ENCODE measurements at places on chromosomes 5 and 9. TPM values are rescaled to one million over a fixed set of nuclear protein-coding genes. Genes with fewer than 3 reads are reported as not detected.

DNA sequence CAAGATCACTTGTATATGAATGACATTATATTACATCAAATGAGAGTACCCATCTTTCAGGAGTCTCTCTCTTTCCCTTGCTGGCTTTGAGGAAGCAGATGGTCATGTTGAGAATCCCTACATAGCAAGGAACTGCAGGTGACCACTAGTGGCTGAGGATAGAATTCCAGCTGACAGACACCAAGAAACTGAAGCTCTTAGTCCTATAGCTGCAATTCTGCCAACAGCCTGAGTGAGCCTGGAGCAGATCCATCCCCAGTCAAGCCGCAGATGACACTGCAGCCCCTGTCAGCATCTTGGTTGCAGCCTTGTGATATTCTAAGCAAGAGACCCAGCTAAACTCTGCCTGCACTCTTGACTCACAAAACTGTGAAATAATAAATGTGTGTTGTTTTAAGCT lies 531.5 kb downstream of the CSNK1G3 start:
- DNase-seq, result no peak

- no peak for DNase-seq
Observed at GRCh38 chr9:116628716-116629115, 58.4 kb upstream of the TRIM32 start.

DNA sequence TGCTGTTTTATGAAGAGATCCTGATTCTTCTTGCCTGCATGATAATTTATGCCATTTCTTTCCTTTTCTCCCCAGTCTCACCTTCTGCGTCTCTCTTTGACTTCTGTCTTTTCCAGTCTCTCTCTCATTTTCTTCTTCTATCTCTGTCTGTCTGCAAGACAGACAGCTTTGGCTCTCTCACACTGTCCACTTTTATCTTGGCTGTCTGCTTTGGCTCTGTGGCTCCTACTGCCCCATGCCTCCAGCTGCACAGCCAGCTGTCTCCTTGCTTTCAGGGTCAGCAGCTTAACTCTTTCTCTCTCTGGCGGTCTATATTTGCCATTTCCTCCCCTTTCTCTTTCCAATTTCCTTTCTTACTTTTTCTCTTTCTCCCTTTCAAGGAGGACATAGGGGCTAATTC lies 971.1 kb upstream of the COX7C start:
- no peak for DNase-seq

DNA sequence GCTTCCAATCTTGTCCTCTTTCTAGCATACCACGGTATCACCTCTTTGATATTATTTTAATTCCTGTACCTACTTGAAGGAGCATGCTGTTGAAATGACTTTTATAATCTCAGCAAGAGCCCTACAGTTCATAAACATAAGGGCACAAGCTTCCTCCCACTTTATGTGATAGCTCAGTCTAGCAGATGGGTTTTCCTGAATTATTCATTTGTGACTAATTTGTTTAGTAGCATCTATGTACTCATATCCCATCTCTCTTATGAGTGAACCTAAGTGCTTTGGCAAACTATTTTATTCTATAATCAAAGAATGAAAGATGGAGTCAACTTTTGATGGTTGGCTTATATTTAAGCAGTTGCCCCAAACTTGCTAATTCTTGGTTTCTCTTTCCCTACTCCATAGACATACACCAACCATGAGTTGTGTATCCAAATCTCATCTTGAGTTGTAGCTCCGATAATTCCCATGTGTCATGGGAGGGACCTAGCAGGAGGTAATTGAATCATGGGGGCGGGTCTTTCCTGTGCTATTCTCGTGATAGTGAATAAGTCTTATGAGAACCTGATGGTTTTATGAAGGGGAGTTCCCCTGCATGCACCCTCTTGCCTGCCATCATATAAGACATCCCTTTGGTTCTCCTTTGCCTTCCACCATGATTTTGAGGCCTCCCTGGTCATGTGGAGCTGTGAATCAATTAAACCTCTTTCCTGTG lies 17.7 kb downstream of the TXNDC8 start:
- DNase-seq, result no peak

DNA sequence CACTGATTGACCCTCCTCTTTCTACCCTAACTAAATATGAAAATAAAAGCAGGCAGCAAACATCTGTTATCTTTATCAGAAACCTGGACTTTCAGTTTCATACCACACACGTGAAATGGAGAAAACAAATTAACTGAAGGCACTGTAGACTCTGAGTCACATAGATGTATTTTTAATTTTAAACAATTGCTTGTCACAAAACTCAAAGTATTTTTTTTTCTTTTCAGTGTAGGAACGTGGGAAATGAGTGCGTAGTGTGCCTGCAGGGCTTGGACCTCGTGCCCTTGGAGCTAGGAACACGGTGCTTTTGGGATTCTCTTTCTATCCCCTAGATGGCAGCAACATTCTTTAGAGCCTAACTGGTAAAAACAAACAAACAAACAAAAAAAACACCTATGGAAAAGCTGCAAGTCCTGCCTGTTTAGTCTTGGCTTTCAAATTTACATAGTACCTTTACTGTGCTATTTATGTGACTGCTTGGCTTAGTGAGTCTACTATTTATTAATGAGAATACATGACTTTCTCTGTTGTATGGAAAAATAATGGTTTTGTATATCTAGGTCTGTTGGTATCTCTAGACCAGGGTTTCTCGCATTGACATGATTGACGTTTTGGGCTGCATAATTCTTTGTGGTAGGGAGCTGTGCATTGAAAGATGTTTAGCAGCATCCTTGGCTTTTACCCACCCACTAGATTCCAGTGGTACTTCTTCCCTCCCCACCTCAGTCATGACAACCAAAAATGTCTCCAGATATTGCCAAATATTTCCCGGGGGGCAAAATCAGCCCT lies 16.8 kb upstream of the ACTBL2 start:
- DNase-seq, result peak; percentile 43

DNA sequence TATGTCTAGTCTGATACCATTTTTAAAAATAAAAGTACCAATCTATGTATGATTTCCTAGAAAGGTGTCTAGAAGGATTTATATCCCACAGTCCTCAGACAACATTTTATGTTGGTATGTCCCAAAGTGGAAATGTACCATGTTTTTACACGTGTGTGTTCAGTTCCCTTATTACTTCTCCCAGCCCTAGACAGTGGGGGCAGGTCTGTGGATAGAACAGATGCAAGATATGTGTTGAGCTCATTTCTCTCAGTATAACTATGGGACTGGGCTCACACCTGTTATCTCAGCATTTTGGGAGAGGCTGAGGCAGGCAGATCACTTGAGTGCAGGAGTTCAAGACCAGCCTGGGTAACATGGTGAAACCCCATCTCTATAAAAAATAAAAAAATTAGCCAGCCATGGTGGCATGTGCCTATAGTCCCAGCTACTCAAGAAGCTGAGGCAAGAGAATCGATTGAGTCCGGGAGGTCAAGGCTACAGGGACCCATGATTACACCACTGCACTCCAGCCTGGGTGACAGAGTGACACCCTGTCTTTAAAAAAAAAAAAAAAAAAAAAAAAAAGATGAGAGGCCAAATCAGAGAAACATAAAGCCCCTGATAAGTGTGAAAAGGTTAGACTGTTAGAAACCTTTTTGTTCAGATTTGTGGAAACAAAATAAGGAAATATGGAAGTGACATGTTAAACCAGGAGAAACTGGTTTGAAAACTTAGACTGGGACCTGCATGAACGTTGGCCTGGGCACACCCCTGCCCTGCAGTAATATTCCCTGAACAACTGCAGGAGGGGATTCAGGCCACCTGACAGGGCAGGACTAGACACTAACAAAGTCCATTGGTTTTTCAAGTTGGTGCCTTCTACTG lies 7.4 kb upstream of the SLC2A8 start:
- DNase-seq, result no peak

GRCh38 chr9:76852026-76852425 lies 53.9 kb downstream of the PRUNE2 start:
- DNase-seq, result no peak

GRCh38 chr9:103266064-103266463 lies 270.9 kb downstream of the CYLC2 start:
- DNase-seq, result no peak

GRCh38 chr9:92191801-92192200 lies 76.6 kb upstream of the SPTLC1 start:
- DNase-seq, result no peak

- no peak for DNase-seq
Observed at GRCh38 chr5:64666078-64666477, 24.2 kb upstream of the SHISAL2B start.

DNA sequence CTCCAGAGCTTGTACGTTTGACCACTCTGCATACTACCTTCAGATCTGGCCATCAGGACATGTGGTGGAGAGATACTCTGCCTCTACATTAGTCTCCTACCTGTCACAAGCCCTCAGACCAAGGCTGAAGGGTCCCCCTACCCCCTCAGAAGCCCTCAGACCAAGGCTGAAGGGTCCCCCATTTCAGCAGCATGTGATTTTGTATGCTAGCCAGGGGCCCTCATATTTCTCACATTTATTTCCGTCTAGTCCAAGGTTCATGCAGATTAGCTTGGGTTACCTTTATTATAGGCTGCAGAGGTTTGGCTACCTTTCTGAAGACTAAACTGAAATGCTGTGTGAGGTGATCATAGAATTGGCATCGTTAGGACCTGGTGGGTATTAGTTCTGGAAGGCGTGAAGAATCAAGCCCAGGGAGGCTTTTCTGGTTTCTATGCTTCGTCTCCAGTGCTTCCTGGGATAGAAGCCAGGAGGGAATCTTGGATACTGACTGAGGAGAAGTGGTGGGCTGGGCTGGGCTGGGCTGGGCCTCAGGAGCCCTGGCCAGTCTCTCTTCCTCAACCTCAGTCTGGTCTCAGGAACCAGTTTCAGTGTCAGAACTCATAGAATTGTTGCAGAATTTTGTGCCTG lies 2.8 kb downstream of the SMIM32 start:
- DNase-seq, result no peak

DNA sequence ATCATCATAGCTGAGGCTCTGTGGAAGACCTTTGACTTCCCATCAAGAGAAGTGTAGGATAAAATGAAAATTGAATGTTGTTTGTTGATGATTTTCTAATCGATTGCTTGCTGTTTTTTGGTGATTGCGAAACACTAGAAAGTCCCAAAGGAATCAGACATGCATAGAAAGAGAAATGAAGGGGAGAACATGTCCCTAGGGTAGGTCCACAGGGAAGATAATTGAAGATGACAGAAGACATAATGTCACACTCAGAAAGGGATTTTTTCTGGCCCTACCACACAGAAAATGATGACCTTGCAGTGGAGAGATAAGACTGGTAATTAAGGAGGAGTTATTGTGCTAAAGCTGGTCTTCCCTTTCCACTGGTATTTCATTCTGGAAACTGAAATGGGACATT lies 62.8 kb downstream of the INSYN2B start:
- no peak for DNase-seq

- DNase-seq, result no peak
Observed at GRCh38 chr5:59065554-59065953, 482.7 kb downstream of the RAB3C start.

DNA sequence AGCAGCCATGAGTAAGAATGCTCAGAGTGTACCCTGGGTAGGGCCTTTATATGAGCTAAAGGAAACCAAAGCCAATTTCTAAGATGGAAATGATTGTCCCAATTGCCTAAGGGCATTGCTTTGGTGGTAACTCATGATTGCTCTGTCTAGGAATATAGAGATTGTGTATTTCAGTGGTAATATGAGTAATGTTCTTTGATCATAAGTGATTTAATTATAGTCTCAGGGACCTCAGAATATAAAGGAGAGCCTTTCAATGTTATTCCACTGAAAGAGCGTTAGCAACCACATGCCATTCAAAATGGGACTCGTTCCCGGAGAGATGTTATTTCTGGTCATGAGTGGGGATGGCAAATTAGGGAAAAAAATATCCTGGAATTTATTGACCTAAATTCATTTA lies 340.5 kb downstream of the ARHGEF28 start:
- no peak for DNase-seq

- DNase-seq, result peak; percentile 29
Observed at GRCh38 chr5:5490774-5491347, 68.4 kb downstream of the ICE1 start.

- no peak for DNase-seq
Observed at GRCh38 chr9:107154291-107154690, 128.8 kb upstream of the RAD23B start.

DNA sequence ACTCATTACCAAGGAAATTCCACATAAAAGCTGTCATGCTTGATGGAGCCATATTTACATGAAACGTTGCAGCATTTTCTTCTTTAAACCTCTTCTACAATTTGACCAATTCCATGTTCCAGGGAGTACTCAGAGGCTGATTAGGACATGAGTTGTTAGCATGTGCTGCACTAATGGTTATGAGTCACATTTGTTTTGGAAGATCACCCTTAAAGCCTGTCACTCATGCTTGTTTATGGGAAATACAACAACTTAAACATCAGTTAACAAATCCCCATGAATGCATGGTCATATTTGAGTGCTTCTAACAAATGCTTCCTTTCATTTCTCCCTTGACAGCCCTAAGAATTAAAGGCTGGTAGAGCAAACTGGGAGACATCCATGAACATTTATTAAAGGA lies 156.1 kb downstream of the GHR start:
- DNase-seq, result no peak

- DNase-seq, result no peak
Observed at GRCh38 chr9:130220352-130220751, 45.2 kb upstream of the HMCN2 start.

DNA sequence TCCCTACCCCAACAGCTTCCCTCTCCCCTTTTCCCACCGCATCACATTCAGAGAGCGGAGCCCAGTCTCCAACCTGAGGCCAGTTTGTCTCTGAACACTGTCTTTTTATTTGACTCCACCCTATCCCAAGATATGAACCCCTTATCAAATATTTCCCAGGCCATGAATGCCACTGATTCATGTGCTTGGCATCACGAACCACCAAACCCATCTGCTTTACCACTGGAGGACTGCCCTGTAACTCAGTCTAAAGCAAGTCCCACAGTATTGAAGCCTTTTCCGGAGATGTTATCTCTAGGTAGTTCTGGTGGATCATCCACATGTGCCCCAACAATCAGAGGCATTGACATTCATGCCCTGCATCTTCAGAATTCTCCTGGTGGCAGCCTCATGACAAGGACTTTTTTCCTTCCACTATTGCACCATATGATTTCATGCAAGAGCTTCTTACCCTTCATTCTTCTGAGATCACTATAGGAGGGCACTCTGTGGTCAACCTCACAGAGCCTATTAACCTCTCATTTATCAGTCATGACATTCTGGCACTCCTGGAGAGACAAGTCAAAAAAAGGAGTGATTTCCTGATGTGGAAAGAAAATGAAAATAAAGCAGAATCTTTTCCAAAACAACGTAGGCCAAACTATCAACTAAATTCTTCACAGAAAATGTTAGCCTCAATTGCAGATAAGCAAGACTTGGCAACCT lies 12.3 kb upstream of the SPATA31D4 start:
- DNase-seq, result no peak

DNA sequence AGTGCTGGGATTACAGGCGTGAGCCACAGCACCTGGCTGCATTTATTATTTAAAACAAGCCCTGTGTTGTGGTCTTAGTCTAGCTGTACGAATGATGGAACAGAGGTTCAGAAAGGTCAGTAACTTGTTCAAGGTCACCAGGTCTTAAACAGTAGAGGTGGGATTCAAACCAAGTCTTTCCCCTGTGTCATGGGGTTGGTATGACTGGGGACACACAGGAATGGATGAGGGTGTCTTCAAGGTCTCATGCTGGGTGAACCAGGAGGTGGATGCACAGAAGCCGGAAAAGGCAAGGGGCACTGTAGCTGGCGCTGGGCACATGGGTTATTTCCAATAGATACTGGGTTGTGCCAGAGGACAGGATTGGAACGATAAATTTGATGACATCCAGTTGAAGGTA lies 32.2 kb upstream of the TJP2 start:
- DNase-seq, result no peak

The PPWD1 gene
- 67.0 TPM for total RNA-seq

The GPR151 gene
- total RNA-seq, result not detected

The CDC25C gene
- total RNA-seq, result 39.8 TPM

The KCNV2 gene
- total RNA-seq, result not detected

The NELFB gene
- 118 TPM for total RNA-seq

The FAXDC2 gene
- total RNA-seq, result 7.9 TPM

The FOXD1 gene
- 11.8 TPM for total RNA-seq

The PMPCA gene
- total RNA-seq, result 146 TPM
